Activated CD4-positive, alpha-beta T cell treated with anti-CD3 and anti-CD28 coated beads, Interleukin-2, amount 50 U/mL, for 48 hours (primary cell): ENCODE measurements at places on chromosomes 11 and 22.

DNA sequence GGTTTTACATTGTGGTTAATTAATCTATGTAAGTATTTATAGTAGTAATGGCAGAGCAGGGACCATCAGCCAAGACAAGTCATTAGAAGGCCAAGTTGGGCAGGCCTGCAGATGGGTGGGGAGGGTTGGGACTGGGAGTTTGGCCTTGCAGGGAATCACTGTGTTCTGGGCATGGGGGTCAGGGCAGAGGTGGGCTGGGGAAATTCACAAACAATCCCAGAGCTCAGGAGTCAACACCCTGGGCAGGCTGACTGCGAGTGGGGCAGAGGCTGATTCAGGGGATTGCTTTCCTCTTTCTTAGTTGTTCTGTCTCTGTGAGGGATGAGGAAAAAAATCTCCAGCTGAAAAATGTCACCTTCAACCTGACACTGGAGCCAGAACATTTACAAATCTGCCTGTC, 322.5 kb downstream of the NTM start:
- no peak for DNase-seq

DNA sequence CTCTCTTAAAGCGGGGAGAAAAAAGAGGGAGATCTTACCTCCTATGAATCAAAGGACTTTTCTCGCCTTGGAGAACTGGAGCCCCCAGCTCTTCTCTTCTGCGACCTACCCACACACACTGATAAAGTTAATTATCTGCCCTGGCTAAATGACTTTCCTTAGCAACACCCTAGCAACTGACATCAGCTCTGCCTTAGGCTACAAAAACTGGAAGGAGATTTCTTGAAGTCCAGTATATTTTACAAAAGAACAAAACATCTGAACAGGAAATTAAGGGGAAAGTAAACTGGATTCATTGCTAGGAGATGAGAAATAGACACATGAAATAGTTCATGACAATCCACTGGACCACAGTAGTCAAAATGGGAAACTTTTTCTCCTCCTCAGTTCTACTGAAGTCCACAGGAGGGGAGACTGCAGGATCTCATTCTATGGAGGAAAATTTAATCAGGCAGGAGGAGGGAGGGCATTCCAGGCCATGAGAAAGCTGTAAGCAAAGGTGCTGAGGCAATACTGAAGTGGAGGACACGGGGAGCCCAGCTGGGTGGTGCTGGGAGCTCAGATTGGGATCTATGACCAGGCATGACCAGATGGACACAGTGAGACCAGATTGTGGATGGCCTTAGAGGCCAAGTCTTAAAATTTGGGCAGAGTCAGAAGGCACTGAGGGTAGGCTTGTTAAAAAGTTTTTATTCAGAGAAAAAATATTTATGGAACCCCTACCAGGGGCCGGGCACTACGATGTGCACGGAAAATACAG, 3.7 kb upstream of the SPON1 start:
- no peak for DNase-seq

DNA sequence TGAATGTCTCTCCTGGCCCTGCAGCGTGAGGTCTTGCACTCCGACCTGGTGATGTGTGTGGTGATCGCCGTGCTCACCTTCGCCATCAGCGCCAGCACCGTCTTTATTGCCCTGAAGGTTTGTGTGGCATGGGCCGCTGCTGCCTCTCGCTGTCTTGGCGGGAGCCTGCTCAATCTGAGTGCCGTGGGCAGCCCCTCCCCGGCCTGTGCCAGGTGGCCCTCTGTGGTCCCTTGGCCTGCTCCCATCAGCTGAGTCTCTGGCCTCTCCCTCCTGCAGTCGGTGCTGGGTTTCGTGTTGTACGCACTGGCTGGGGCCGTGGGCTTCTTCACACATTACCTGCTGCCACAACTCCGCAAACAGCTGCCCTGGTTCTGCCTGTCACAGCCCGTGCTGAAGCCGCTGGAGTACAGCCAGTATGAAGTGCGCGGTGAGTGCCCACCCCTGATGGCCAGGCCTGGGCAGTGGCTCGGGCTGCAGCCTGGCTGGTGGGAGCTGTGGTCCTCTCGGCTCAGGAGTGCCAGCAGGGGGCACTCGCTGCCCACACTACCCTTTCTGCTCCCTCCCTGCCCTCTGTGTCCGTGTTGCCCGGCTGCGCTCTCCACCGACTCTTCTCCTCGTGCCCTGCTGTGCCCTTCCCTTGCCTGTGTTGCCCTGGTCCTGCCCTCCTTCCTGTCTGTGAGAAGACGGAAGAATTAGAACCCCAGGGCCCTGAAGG, 10.2 kb downstream of the PCNX3 start:
- DNase-seq = peak; percentile 51

DNA sequence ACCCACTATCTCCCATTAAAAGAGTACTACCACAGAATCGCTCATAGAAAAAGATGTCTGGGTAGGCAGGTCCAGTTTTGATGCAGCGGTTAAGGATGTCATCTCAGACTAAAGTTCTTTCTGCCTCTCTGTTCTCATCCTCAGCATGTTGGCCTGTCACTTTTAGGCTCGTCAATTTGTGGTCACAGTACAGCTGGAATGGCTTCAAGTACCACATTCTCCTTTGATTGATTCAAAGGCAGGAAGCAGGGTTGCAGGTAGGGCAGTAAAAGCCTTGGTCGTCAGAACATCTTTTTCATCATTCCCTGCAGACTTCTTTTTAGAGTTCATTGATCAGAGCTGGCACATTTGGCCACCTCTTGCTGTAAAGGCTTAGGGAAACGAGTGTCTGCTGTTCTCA, 28.7 kb downstream of the SDHD start:
- DNase-seq = no peak

GRCh38 chr11:75771646-75772410, 3.2 kb downstream of the DGAT2 start:
- DNase-seq = no peak

- DNase-seq = no peak
Observed at GRCh38 chr11:132595711-132596134, 936.6 kb downstream of the OPCML start.
